Activated CD4-positive, alpha-beta memory T cell treated with anti-CD3 and anti-CD28 coated beads, Interleukin-2, amount 10 ng/mL, durations not matched to agents 7 days and 5 days (primary cell): ENCODE measurements at places on chromosomes 7 and 10. TPM values are rescaled to one million over a fixed set of nuclear protein-coding genes. Genes with fewer than 3 reads are reported as not detected.

The CTNNA3 gene
- 0.78 TPM for total RNA-seq

GRCh38 chr7:119935418-119936025, 337.5 kb upstream of the KCND2 start:
- no peak for DNase-seq

GRCh38 chr10:90919683-90920574, 958 bp downstream of the ANKRD1 start:
- no peak for DNase-seq

GRCh38 chr7:53218730-53219504, 183.5 kb downstream of the POM121L12 start:
- no peak for DNase-seq

- no peak for DNase-seq
Measured at GRCh38 chr10:89389254-89389653, 3.2 kb upstream of the IFIT1 start.
